Stimulated activated CD8-positive, alpha-beta memory T cell treated with anti-CD3 and anti-CD28 coated beads, Interleukin-4, amount 100 ng/mL, for 4 hours (primary cell): ENCODE measurements at places on chromosomes 4 and X.

- no peak for DNase-seq
Observed at GRCh38 chr4:176438401-176438800, 118.6 kb downstream of the SPCS3 start.

GRCh38 chrX:38220024-38220414 lies 652 bp downstream of the SRPX start:
- no peak for DNase-seq

DNA sequence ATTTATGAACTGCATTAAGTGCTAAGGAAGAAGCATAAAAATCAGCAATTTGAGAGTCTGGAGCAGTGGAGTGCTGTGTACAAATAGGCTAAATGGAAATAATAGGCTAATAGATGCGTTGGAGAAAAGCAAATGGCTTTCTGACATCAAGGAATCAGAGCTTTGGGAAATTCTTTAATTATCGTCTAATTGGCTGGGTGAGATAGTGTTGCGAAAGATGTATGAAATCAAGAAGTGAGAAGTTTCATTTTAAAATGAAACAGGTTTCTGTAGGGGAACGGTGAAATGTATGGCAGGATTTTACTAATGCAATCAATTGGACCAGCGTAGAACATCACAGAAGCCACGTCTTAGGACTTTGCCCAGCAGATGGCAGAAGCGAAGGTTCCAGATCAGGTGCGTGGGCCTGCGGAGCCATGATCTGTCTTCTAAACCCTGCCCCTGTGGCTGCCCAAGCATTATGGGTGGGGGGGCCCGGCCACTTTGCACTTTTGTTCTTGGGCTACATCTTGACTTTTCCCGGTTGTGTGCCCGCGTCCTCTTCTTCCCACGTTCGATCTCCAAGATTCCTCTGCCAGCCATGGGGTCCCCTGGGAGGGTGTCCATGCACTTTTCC lies 118.5 kb upstream of the SHISA3 start:
- DNase-seq = no peak

- no peak for DNase-seq
Observed at GRCh38 chr4:13164783-13165331, 319.3 kb downstream of the RAB28 start.

GRCh38 chr4:35125995-35126712 lies 1118.2 kb downstream of the ARAP2 start:
- DNase-seq = no peak

GRCh38 chr4:65546882-65547416 lies 123.3 kb downstream of the EPHA5 start:
- DNase-seq = no peak

- no peak for DNase-seq
Observed at GRCh38 chr4:40596522-40596921, 33.1 kb downstream of the RBM47 start.

DNA sequence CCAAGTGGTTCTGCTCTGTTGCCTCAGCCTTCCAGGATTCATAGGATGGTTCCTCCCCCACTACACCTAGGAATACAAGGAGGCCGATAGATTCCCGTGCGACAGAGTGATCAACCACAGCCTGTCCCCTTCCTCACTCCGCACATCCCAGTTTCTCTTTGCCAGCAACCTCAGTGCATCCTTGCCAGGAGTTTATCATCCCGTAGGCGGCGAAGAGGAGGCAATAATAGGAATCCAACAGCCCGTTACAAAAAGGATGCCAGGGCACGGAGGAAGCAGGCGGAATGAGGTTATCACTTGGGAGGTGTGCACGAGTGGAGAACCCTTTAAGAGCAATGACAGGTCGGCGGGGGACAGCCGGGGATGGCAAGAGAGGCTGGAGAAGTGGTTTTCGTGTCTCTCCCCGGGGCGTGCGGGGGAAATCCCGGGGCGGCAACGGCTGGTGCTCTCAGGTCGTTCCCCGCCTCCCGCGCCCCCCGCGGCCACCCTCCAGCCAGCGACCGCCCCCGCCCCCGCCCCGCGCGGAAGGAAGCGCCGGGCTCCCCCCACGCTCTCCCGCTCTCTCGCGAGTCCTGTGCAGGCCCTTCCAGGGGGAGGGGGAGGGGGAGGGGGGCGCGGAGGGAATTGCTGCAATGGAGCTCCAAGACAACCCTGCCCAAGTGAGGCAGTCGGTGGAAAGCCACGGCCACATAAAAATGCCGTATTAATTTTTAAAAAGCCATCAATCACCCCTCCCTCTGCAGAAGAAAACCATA lies 1.6 kb downstream of the PPP3CA start:
- peak; percentile 20 for DNase-seq

DNA sequence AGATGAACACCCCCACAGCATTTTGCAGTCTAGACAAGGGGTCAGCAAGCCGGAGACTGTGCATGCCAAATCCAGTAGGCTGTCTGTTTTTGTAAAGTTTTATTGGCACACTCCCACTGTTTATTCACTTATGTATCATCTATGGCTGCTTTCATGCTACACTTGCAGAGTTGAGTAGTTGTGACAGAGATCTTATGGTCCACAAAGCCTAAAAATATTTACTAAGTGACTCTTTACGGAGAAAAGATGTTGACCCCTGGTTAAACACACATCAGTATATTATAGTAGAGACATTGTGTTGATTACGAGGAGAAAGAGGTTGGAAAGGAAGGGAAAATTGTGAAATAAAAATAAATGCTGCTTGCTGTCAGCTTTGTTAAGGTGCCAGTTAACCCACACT lies 2.2 kb upstream of the LHFPL1 start:
- no peak for DNase-seq

GRCh38 chrX:46502848-46503247 lies 42.4 kb downstream of the ZNF674 start:
- no peak for DNase-seq

DNA sequence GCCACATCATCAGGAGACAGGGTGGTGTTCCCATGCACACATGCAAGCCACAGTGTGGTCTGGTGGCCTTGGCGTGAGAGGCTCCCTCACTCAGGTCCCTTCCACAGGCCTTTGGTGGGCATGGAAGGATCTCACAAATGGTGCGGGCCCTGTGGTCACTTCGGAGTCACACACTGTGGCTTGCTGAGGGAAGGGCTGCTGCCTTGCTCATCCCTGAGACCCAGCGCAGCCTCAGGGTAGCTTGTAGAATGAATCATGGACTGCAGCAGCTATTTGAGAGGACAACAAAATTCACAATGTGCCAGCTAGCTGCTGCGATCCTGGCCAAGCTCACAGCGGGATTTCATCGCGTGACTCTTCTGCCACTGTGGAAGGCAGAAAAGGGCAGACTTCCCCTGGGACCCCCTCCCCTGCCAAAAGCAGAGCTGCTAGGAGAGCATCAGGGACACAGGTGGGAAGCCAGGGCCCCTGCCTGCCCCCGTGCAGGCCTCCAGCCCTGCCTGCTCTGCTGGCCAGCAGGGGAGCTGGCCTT lies 106.4 kb downstream of the ABLIM2 start:
- no peak for DNase-seq

GRCh38 chrX:44674906-44675305 lies 132.2 kb upstream of the FUNDC1 start:
- no peak for DNase-seq

DNA sequence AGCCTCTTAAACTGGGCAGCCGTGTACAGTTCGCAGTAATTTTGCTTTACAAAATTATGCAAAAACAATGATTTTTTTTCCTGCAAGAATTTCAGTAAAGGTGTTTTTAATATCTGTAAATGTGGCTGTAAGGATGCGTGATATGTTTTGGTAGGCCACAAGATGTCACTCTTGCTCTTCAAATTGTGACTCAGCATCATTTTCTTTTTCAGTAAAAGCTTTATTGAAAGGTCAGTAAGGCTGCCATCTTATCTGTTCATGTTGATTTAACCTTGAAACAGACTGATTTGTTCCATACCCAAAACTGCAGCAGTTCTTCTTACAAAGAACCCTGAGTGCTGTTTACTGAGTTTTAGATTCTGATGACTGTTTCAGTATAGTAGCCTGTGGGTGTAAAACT lies 39.9 kb downstream of the TXLNG start:
- no peak for DNase-seq

GRCh38 chr4:15420642-15421041 lies 7.2 kb upstream of the C1QTNF7 start:
- DNase-seq = no peak

DNA sequence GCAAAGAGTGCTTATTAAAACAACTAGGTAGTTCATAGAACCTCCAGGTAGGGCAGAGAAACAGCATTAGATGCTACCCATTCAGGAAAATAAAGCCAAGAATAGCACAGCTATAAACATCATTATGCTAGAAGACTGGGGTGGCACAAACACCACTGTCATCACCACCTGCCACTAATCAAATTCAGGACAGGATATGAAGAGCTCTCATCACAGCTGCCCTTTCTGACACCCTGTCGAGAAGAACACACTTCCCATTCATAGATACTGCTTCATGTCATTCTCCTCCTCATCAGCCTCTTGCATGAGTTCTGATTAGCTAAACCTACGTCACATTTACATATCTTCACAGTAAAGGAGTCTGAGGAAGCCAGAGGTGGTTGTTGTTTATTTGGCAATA lies 692.3 kb upstream of the HS3ST1 start:
- DNase-seq = no peak

GRCh38 chrX:130173190-130173895 lies 1.6 kb downstream of the RAB33A start:
- DNase-seq = no peak

GRCh38 chr4:75643651-75644050 lies 13.3 kb upstream of the CDKL2 start:
- DNase-seq = no peak
